Activated T-helper 1 cell treated with anti-CD3 and anti-CD28 coated beads, Interleukin-12 subunit alpha, Interleukin-12 subunit beta, Interleukin-2, Interleukin-4 antibody, amounts not matched to agents 30 ng/mL and 10 ng/mL and 1 ng/mL, durations not matched to agents 14 hours and 24 hours and 36 hours (primary cell): ENCODE measurements at places on chromosomes 3 and 15. TPM values are rescaled to one million over a fixed set of nuclear protein-coding genes. Genes with fewer than 3 reads are reported as not detected.
A peak's percentile ranks its signal among the peaks of the same experiment; 100 is the strongest.

RBMS3 gene
- 3.4 and 3.7 TPM in 2 replicates for total RNA-seq

SAMMSON gene
- not detected in 2 replicates for total RNA-seq

PLA2G4F gene
- not detected in 2 replicates for total RNA-seq

OR5K3 gene
- total RNA-seq = not detected in 2 replicates

GOLGA6A gene
- total RNA-seq = not detected in 2 replicates

KBTBD13 gene
- not detected in 2 replicates for total RNA-seq

GPR149 gene
- not detected in 2 replicates for total RNA-seq

- DNase-seq = no peak
Measured at GRCh38 chr3:120095979-120096426, 1.8 kb upstream of the GSK3B start.

DNA sequence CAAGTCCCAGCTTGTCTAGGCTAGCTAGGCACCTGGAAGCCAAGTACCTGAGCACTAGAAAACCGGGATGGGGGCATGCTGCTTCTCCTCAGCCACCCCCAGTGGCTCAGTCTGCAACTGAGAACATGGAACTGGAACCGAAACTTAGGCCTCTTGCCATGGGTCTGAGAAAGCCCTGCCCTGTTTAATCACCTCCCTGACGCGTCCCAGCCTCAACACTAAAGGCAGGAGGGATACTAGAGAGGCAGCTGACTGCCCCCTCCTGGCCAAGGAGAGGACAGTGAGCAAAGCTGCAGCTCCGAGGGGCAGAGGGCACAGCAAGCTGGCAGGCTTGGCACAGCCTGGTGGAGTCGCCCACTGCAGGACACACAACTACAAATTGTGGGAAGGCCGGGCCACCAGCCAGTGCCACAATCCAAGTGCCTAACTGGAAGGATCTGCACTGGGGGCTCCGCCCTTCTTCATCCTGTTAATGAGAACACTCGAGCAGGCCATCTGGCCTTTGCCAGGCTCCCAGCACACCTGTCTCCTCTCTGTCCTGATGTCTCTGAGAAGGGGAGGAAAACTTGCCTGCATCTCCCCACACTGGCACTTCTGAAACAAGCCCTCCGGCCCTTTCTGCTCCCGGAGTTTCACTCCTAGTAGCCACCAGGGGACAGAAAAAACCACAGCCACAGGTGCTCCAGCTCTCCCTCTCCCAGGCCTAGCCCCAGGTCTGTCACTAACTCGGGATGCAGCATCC is 53.7 kb downstream of the BDH1 start:
- peak; percentile 20 for DNase-seq

GRCh38 chr3:28124882-28125281 is 116.5 kb upstream of the CMC1 start:
- no peak for DNase-seq

DNA sequence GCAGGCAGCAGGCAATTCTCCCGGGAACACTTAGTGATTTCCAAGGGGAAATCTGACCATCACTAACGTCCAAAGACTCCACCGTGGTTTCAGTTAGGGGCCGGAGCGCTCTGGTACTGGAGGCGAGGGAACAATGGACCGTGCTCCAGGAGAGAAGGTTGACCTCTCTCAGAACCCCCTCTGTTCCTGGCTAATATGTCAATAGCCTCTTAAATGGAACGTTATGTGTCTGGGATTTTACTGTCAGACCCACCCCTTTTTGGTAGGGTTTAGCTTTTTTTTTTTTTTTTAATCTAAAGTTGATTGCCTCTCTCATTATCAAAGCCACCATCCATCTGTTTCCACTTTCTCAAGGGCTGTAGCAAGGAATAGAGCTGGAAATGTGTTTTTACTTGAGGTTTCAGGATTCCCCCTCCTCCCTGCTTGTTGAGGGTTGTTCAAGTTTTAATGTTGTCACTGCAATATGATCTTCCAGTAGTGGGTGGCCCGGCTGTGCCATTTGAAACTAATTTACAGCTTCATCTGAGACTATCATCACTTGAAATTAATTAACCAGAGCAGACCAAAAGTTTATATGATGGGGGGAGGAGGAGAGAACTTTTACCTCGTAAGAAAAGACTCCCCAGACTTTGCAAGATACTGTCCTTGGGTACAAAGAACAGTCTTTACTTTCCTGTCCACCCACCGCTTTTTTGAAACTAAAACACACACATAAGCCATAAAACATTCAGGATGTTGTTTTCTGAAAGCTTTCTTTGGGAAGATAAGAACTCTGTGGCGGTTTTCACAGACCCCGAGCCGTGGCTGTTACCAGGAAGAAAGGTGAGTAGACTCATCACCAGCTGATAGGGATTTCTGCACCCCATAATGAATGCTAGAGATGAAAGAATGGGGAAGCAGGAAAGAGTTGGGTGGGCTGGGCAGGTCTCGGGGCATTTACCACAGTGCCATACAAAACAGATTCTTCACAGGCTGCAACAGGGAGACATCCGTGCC is 187.8 kb downstream of the UACA start:
- DNase-seq = no peak

- DNase-seq = no peak
Measured at GRCh38 chr3:49788056-49788455, 1.7 kb upstream of the IP6K1 start.

GRCh38 chr3:158532099-158532734 is 38.8 kb upstream of the MLF1 start:
- DNase-seq = no peak

DNA sequence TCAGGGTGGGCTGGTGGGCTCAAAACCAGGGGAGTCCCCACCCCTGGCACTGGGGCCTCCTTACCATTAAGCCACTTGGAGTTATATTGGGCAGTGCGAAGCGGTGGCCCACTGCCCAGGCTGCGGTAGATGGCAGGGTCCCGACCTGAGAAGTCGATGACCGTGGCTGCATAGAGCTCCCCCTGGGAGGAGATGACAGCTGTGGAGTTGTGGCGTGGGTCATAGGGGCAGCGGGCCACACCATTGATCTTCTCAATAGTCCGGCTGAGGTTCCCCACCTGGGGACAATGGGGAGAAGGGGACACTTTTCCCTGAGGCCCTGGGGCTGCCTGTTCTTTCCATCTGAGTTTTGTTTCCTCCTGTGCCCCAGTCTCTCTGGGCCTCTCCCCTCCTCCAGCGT is 99.8 kb downstream of the SEMA5B start:
- no peak for DNase-seq

GRCh38 chr3:107496855-107497254 is 25.9 kb upstream of the BBX start:
- no peak for DNase-seq

GRCh38 chr3:122890077-122890719 is 95.3 kb downstream of the SLC49A4 start:
- no peak for DNase-seq

DNA sequence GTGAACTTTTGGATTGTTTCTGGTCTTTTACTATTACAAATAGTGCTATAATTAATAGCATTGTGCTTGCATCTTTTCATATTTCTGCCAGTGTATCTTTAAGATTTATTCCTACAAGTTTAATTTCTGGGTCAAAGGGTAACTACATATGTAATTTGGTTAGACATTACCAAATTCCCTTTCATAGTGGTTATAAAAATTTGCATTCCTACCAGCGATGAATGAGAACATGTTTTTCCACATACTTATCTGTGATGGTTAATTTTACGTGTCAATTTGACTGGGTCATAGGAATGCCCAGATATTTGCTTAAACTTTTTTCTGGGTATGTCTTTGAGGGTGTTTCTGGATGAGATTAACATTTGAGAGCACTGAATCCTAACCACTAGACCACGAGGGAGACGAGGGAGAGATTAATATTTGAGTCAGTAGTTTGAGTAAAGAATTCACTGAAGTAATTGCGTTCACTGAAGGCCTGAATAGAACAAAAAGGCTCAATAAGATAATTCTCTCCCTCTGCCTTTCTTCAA is 132.3 kb upstream of the NEO1 start:
- DNase-seq = no peak

GRCh38 chr3:117128872-117129271 is 419.3 kb downstream of the TUSC7 start:
- DNase-seq = no peak

DNA sequence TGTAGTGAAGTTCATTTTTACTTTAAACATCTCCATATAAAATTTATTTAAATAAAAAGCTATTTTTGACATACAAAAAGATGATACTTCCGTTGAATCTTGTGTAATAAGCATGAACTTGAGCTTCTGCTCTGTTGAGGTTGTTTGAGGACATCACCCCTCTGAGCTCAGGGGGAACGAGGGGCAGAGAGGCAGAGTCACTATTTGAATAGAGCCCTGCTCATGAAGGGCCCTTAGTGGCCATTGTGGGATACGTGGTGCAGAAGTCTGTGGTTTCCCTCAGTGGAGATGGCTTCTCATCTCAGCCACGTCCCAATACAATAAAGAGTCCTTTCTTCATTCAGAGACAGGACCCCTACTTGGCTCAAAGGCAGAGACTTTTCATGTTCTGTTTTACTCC is 10.6 kb downstream of the CEMIP start:
- no peak for DNase-seq

DNA sequence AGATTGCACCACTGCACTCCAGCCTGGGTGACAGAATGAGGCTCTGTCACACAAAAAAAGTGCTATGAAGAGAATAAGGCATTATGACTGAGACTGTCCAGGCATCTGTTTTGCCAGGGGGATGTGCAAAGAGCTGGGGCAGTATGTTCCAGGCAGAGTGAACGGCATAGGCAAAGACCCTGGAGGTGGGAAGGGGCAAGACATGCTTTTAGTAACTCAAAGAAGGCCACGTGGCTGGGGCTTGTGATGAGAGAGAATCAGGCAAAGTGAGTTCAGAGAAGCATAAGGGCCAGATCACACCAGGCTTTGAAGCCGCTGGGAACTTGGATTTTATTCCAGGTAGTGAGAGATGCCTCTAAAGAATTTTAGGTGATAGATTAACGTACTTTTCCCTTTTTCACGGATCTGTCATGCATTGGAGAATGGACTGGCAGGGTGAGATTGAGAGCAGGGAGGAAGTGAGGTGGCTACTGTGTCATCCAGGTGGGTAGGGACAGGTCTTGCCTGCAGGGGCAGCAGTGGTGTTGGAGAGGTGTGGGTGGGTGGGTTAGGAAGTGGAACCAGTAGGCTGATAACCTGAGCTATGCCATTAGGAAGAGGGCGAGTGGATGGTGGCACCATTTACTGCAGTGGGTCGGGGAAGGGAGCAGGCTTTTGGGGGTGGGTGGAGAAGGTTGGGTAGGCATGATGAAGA is 31.7 kb downstream of the ATP2B2 start:
- DNase-seq = no peak

DNA sequence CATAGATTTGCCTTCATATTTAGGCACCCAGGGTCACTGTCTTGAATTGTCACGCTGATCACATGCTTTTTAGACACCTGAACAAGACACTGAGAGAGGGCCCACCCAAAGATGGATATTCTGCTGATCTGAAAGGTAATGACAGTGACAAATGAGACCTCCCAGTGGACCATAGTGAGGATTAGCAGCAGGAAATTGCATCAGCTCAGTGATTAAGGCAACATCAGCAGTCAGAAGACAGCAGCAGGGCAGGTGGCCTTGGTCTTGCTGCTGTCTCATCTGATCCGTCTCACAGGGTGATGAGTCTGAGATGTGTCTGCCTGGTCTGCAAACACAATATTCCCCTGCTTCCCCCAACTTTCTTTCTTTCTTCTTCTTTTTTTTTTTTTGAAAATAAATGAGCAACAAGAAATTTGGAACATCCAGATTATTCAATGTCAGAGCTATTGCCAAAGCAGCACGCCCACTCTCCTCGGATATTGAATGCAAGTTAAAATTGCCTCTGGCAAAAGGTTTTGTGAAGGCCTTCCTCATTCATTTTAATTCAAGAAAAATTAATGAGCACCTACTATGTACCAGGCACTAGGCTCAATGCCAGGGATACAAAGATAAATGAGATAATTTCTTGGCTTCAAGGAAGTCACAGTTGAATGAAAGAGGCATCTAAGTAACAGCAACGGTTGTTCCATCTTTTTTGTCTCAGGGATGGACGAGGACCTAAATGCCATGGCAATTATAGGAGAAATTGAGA is 14.1 kb downstream of the OTOL1 start:
- DNase-seq = no peak

GRCh38 chr3:172546105-172546504 is 22.9 kb upstream of the TNFSF10 start:
- DNase-seq = no peak

GRCh38 chr3:42179110-42179725 is 86.8 kb downstream of the CCK start:
- no peak for DNase-seq

- DNase-seq = no peak
Measured at GRCh38 chr3:66267031-66267430, 46.2 kb downstream of the SLC25A26 start.

- DNase-seq = no peak
Measured at GRCh38 chr3:153600896-153601295, 438.9 kb downstream of the RAP2B start.

DNA sequence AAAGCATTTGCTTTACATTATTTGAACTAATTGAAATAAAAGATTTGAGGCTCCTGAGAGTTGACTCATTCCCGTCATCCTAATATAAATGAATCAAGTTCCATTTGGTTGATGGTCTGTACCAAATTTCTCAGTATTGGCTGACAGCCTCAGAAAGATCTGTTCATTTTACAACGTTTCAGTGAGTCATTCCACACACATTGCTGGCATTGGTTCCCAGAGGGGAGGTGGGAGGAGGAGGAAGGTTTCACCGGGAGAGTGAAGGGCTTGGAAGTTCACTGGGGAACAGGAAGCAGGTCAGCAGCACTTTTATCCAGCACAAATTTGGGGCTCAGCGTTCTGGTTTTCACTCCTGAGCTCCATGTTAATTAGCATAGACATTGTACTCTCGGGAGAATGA is 176.7 kb upstream of the CADPS start:
- no peak for DNase-seq

DNA sequence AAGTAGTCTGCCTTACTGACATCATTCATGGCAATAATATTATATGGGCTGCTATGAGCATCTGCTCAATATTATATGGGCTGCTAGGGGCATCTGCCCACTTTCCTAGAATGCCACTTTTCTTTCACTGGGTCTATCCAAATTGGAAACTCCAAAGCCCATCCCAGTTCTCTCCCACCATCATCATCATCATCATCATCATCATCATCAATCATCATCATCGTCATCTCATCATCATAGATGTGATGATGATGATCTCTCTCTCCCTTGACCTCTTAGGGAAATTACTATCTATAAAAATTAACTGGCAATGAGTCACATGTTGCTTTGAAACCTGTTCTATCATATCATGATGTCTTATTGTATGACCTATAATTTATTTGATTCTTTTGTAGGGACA is 222.0 kb downstream of the TJP1 start:
- DNase-seq = no peak

GRCh38 chr15:75348034-75348561 is 1.3 kb downstream of the NEIL1 start:
- no peak for DNase-seq

DNA sequence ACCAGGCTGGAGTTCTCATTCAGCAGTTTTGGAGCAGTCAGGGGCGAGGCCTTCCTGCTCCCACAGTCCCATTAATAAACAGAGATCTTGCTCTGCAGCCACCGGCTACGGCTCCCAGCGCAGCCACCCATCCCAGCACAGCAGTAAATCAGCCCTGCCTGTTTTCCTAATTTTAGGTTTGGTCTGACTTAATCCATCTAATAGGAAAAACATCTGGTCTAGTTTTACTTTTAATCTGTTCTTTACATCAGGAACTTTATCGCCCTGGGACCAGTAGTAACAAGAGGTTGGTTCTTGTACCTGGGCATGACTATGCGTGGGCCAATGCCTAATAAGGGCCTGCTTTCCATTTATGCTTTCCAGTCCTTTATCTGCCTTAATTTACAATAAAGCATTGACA is 264.0 kb upstream of the DPH6 start:
- DNase-seq = no peak
